ENCODE measurements at places on chromosomes 16 and 17. TPM values are rescaled to one million over a fixed set of nuclear protein-coding genes. Genes with fewer than 3 reads are reported as not detected.

Gene NPIPA3
- total RNA-seq, result 3.5 TPM

- no peak overlapping the region for H3K27ac ChIP-seq
- H3K36me3 ChIP-seq, result no peaks in the 10 kb centered on the region
- no peak overlapping the region for H3K4me3 ChIP-seq
- no peak for DNase-seq
- H3K4me1 ChIP-seq, result peaks cover 83% of the 10 kb centered on the region
These were observed 2.3 kb upstream of the CBX8 start for GRCh38 chr17:79799174-79799537.

Gene ZNF207
- 187 TPM for total RNA-seq

Gene PPP4C
- total RNA-seq, result 88.6 TPM

GRCh38 chr16:87198881-87199280 is 118.3 kb downstream of the C16orf95 start:
- DNase-seq, result no peak
- H3K4me3 ChIP-seq, result no peak overlapping the region
- no peak overlapping the region for H3K27ac ChIP-seq
- H3K4me1 ChIP-seq, result no peaks in the 10 kb centered on the region
- peaks cover 6% of the 10 kb centered on the region for H3K27me3 ChIP-seq

GRCh38 chr17:19805006-19805405 is 56.9 kb upstream of the ALDH3A1 start:
- H3K4me3 ChIP-seq, result no peak overlapping the region
- no peaks in the 10 kb centered on the region for H3K4me1 ChIP-seq
- H3K36me3 ChIP-seq, result peaks cover 54% of the 10 kb centered on the region
- no peak for DNase-seq
- H3K27ac ChIP-seq, result no peak overlapping the region
- no peaks in the 10 kb centered on the region for H3K27me3 ChIP-seq

DNA sequence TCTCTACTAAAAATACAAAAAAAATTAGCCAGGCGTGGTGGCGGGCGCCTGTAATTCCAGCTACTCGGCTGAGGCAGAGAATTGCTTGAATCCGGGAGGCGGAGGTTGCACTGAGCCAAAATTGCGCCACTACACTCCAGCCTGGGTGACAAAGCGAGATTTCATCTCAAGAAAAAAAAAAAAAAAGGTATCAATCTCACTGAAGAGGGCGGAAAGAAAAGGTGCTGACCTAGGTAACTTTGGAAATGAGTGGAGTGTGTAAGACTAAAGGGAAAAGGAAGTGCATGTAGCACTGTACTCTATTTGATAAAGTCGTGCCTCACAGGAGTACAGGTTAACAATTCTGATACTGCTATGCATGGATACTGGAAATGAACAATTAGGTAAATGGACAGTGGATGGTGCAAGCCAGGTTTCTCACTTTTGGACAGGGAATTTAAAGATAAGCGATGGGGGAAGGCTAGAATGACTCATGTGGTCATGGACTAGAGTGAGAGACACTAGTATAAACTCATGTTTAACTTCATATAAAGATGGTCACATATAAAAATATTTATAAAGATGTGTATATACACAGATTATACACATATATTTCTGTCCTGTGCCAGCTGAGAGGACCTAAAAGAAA is 142.9 kb downstream of the CDK5R1 start:
- no peak overlapping the region for H3K27ac ChIP-seq
- H3K4me1 ChIP-seq, result no peaks in the 10 kb centered on the region
- no peak for DNase-seq
- H3K36me3 ChIP-seq, result no peaks in the 10 kb centered on the region
- no peak overlapping the region for H3K4me3 ChIP-seq

Gene CCL8
- not detected for total RNA-seq

- H3K36me3 ChIP-seq, result no peaks in the 10 kb centered on the region
- H3K27ac ChIP-seq, result no peak overlapping the region
- H3K27me3 ChIP-seq, result peaks cover 3% of the 10 kb centered on the region
- H3K4me1 ChIP-seq, result no peaks in the 10 kb centered on the region
- H3K4me3 ChIP-seq, result no peak overlapping the region
These were observed 740 bp upstream of the SLC5A10 start for GRCh38 chr17:18950944-18951905.

Data from spleen (tissue), 13 donors.